ENCODE measurements at places on chromosomes 12 and 14. TPM values are rescaled to one million over a fixed set of nuclear protein-coding genes. Genes with fewer than 3 reads are reported as not detected.

DNA sequence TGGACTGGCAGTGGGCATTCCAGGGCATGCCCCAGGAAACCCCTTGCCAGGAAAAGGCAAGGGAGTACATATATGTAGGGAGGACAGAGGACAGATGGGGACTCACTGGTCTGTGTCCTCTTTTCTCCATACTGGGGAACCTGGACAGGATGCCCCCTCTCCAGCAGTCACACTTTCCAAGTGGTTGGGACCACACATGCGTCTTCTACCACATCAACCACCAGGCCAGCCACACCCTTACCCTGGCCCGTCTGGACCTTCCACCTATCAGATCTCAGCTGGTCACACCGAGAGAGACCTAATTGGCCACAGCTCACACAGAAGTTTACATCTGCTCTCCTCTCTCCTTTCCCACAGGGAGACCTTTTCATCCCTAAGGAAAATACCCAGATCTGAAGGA lies 8.3 kb downstream of the ANKRD33 start:
- no peak overlapping the region for H3K27ac ChIP-seq
- peaks cover 2% of the 10 kb centered on the region for H3K27me3 ChIP-seq
- H3K4me3 ChIP-seq = no peak overlapping the region
- DNase-seq = no peak
- H3K4me1 ChIP-seq = peaks cover 37% of the 10 kb centered on the region
- H3K36me3 ChIP-seq = no peaks in the 10 kb centered on the region

GRCh38 chr12:78938341-78939084 lies 73.9 kb downstream of the SYT1 start:
- H3K27me3 ChIP-seq = no peaks in the 10 kb centered on the region
- H3K4me1 ChIP-seq = no peaks in the 10 kb centered on the region
- H3K4me3 ChIP-seq = no peak overlapping the region
- H3K27ac ChIP-seq = no peak overlapping the region
- H3K36me3 ChIP-seq = peaks cover 11% of the 10 kb centered on the region
- DNase-seq = no peak

The IRAK3 gene
- total RNA-seq = 1.0 TPM

- peaks cover 9% of the 10 kb centered on the region for H3K4me1 ChIP-seq
- peak overlapping the region; percentile 64 for H3K27ac ChIP-seq
- peaks cover 11% of the 10 kb centered on the region for H3K36me3 ChIP-seq
- H3K4me3 ChIP-seq = peak overlapping the region; percentile 1
Observed at GRCh38 chr12:26523708-26524150, 309.3 kb downstream of the ITPR2 start.

GRCh38 chr12:56838621-56839488 lies 75.7 kb downstream of the HSD17B6 start:
- peaks cover 39% of the 10 kb centered on the region for H3K4me1 ChIP-seq
- peaks cover 7% of the 10 kb centered on the region for H3K27me3 ChIP-seq
- H3K36me3 ChIP-seq = no peaks in the 10 kb centered on the region
- no peak for DNase-seq

- no peak overlapping the region for H3K27ac ChIP-seq
- no peaks in the 10 kb centered on the region for H3K36me3 ChIP-seq
- no peaks in the 10 kb centered on the region for H3K4me1 ChIP-seq
- peaks cover 6% of the 10 kb centered on the region for H3K27me3 ChIP-seq
Observed at GRCh38 chr14:104105071-104105821, 19.7 kb downstream of the ASPG start.

DNA sequence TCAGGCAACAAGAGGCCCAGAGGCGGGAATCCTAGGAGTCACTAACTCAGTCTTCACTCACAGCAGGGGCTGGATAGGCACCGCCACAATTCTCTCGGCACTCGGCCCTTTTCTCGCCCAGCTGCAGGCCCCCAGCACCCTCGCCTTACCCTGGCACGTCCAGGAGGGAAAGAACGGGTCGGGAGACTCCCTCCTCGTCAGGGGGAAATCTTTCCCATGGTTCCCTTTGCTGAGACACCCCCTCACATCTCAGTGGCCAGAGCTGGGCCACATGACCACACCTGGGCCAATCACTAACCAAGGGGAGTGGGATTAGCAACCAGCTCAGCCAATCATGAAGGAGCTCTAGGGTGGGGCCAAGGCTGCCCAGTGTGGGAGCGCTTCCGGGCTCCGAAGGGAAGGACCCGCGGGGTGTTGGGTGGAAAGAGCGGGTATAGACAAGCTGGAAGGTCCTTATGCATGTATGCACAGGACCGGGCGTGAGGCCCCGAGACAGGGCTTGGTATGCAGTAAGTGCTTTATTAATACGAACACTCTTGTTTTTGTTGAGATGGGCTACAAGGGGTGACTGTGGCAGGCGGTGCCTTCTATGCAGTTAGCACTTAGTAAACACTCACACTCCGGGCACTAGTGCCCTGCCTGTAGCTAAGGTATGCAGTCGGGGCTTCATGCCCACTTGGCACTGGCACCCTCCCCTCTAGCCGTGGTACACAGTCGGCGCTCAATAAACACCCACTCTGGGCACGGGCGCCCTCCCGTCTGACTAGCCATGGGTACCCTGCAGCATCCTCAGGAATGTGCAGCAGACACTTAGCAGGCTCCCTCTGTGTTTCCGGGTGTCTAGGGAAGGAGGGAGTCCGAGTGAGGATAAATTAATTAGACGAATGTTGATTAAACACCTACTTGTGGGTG lies 40.3 kb downstream of the ADGRD1 start:
- no peak overlapping the region for H3K4me3 ChIP-seq
- H3K27me3 ChIP-seq = peaks cover 2% of the 10 kb centered on the region
- peaks cover 4% of the 10 kb centered on the region for H3K36me3 ChIP-seq
- no peak overlapping the region for H3K27ac ChIP-seq

DNA sequence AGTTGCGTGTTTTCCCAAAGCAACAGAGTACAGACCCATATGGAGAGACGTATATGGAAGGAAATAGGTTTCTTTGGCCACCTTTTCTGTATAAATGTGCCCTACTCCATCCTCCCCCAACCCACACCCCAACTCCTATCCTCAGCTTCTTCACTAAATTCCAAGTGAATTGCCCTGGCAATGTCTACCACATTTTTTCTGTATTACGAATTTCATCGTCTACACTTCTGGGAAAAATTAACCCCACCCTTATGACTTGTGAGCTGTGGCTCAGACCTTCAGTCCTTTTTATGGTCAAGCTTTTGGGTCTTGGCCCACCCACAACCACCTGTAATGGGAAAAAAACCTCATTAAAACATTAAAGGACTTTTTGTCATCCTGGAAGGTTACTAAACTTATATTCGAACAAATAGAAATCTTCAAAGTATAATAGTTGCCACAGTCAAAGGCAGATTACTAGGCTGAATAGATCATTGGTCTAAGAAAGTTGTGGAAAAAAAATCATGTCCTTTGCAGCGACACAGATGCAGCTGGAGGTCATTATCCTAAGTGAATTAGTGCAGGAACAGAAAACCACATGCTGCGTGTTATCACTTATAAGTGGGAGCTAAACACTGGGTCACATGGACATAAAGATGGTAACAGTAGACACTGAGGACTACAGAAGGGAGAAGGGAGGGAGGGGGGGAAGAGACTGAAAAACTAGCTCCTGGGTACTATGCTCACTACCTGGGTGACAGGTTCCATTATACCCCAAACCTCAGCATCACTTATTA lies 15.7 kb upstream of the NFKBIA start:
- H3K27ac ChIP-seq = peak overlapping the region; percentile 85
- no peaks in the 10 kb centered on the region for H3K36me3 ChIP-seq
- peak overlapping the region; percentile 64 for H3K4me3 ChIP-seq

DNA sequence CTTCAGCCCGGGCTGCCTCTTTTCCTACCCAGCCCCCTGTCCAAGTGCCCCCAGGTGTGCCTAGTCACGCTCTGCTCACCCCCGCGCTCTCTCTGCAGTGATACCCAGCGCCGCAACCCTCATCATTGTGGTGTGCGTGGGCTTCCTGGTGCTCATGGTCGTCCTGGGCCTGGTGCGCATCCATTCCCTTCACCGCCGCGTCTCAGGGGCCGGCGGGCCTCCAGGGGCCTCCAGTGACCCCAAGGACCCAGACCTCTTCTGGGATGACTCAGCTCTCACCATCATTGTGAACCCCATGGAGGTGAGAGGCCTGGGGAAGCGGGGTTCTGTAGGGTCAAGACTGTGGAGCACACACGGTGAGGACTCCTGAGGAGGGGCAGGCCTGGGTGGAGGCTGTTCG lies 27.2 kb downstream of the CLSTN3 start:
- no peak for DNase-seq
- H3K27me3 ChIP-seq = no peaks in the 10 kb centered on the region
- H3K4me1 ChIP-seq = peaks cover 14% of the 10 kb centered on the region
- no peaks in the 10 kb centered on the region for H3K36me3 ChIP-seq
- H3K4me3 ChIP-seq = no peak overlapping the region

The PRB2 gene
- not detected for total RNA-seq

DNA sequence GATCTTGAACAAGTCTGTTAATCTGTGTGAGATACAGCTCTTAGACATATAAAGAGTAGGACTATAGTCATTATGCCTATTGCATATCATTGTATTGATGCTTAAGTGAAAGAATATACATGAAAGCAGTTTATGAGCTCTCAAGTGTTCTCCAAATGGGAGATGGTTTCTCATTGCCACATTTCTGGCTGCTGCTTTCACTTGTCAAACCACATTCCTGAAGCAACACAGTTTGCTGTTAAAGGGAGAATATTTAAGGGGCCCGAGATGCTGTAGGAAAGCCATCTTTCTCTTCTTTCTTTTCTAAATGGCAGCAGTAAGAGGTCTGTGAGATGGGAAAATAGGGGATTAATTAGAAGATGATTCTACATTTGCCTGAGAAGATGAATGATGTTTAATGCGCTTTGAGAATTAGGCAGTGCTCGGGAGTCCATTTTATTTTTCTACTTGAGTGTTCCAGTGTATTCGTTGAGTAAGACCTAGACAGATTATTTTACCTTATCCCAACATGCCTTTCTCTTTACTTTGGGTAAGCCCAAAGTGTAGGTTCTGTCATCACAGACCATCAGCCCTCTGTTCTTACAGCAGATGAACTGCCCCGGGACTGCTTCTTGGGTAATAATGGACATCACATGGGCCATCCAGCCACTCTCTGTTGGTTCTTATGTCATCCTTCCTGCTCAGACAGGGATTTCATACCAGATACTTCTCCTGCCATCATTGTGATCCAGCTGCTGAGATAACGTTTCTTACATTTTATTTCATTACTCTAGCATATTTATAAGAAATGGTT lies 35.6 kb downstream of the ANO4 start:
- no peak overlapping the region for H3K4me3 ChIP-seq
- H3K4me1 ChIP-seq = no peaks in the 10 kb centered on the region
- no peaks in the 10 kb centered on the region for H3K27me3 ChIP-seq
- no peak overlapping the region for H3K27ac ChIP-seq
- DNase-seq = no peak
- no peaks in the 10 kb centered on the region for H3K36me3 ChIP-seq

The SYT1 gene
- 4.9 TPM for total RNA-seq

The RIPK3 gene
- not detected for total RNA-seq

DNA sequence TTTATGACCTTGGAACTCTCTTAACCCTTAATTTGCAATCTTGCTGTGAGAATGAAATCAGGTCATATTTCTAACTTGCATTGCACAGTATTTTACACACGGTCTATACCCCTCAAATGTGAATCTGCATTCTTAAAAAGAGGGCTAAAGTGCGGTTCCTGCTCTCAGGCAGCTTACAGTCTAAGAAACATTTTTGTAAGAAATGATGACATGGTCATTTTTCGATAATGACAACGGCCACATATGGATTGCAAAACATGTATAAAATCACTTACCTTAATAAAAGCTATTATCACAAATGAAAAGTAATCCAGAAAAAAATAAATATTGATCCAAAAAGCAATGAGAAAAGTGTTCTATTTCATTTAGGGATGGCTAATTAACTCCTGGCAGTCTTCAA lies 24.8 kb upstream of the TMEM132D start:
- H3K27ac ChIP-seq = no peak overlapping the region
- no peaks in the 10 kb centered on the region for H3K27me3 ChIP-seq
- no peaks in the 10 kb centered on the region for H3K4me1 ChIP-seq
- H3K4me3 ChIP-seq = no peak overlapping the region
- peaks cover 16% of the 10 kb centered on the region for H3K36me3 ChIP-seq
- no peak for DNase-seq

DNA sequence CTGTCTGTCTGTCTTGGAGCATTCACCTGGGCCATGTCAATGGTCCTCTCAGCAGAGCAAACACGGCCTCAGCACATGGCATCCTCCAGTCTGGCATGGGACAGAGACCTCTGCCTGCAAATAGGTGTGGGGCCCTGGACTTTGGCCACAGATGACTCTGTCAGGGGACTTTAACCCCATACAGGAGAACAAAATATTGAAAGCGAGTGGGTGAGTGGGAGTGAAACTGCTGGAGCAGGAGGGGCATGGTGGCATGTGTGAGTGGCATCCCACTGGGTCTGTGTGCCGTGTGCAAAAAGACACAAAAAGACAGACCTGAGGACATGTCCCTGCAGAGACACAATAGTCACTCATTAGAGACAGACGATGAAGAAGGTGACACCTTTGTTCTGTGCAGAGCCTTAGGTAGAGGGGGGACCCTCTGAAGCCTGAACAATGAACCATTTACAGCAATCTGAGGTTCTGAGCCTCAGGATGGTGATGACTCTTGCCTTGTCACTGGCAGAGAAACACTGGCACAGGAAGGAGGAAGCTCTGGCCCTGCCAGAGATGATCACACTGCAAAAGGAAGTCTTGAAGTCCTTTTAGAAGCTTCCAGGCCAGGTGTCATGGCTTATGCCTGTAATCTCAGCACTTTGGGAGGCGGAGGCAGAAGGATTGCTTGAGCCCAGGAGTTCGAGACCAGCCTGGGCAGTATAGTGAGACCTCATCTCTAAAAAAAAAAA lies 7.5 kb downstream of the LAG3 start:
- no peaks in the 10 kb centered on the region for H3K36me3 ChIP-seq
- peaks cover 6% of the 10 kb centered on the region for H3K27me3 ChIP-seq
- no peak for DNase-seq
- H3K4me1 ChIP-seq = peaks cover 16% of the 10 kb centered on the region
- no peak overlapping the region for H3K4me3 ChIP-seq

The LUM gene
- total RNA-seq = 46.7 TPM

- peaks cover 6% of the 10 kb centered on the region for H3K27me3 ChIP-seq
- no peaks in the 10 kb centered on the region for H3K36me3 ChIP-seq
- no peaks in the 10 kb centered on the region for H3K4me1 ChIP-seq
- peak; percentile 60 for DNase-seq
Observed at GRCh38 chr12:42299392-42300308, 26.2 kb downstream of the ZCRB1 start.

- H3K4me3 ChIP-seq = peak overlapping the region; percentile 88
- peak overlapping the region; percentile 97 for H3K27ac ChIP-seq
- peaks cover 59% of the 10 kb centered on the region for H3K4me1 ChIP-seq
- DNase-seq = peak; percentile 84
Observed at GRCh38 chr12:54259194-54260011, 20.5 kb downstream of the CBX5 start.
